ENCODE measurements at places on chromosomes 3 and 15. TPM values are rescaled to one million over a fixed set of nuclear protein-coding genes. Genes with fewer than 3 reads are reported as not detected.

The CEMIP gene
- total RNA-seq: 0.14 TPM

The MESD gene
- total RNA-seq: 29.7 TPM

DNA sequence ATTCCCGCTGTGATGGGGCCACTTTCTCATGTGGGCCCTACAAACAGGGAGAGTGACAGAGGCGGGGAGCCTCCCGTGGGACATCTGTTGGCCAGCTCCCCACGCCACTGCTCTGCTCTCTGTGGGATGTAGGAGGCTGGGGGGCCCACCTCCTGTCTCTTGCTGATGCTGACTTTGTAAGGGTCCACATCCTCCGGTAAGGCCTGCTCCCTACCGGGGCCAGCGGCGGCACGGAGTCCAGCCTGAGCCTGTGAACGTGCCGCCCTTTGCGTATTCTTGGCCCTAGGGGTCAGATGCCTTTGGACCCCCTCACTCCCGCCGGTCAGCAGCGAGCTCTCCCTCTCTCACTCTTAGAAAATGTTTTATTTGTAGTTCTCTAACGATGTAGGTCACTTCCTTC, 153.2 kb downstream of the LRRC28 start:
- no peak for DNase-seq

DNA sequence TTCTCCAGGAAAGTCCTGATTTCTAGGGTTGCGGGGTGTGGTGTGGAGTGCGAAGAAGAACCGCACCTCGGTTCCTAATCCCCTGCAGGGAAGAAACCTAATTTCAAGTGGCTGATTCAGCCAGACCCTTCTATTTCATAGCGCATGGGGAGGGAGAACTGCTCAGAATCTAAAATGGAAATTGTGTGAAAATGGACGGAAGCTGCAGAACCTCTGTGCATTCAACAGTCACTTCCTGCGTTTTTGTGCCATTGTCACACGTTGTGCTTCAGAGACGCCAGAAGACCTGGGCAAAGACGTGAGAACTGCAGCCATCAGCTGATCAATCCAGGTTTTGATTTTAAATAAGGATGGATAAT, 1.2 kb downstream of the SIDT1 start:
- no peak for DNase-seq

DNA sequence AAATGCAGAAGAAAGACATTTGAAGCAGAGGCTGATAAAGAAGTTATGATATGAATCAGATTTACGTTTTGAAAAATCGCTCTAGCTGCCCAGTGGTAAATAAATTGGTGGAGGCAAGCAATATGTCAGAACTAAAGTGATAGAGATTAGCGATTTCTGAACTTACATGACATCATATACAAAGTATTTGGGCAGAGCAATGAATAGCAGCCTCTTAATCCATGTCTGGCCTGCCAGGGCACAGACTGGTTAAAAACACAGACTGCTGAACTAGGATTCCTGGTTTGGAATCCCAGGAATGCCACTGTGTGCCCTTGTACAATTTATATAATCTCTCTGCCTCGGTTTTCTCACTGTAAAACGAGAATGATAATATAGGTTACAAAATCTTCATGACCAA, 243.1 kb upstream of the SETMAR start:
- peak; percentile 11 for DNase-seq

DNA sequence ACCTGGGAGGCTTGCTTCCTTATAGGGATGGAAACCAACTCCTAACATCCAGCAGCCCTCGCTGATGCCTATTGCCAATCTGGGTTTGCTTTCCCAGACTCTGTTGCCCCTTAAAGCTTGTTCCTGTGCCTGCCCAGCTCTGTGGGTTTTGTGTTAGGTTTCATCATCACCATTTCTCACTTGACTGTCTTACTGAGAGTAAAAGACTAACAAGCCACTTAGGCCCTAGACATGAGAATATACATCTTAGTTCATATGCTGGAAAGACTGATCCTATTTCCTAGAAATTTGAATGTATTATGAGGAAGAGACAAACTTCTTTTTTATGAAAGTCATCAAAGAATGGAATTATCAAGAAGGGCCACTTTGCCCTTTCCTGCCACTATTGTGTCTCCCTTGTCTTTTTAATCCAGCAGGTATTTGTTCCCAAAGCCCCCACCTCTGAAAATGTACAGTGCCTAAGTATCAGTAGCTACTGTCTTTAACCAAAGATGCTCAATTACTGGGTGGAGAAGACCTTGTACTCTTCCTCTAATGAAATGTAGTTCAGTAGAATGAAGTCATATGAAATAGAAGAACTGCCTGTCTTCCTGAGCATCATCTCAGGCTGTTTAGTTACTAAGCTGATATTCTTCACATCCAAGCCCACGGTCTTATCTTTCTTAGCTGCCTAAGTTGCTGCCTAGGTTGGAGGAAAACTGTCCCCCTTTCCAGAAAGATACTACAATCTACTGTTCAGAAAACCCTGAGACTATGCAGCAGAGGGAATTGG, 59.8 kb upstream of the ZPLD1 start:
- DNase-seq: no peak

Data from MCF 10A (cell line).